Nucleus accumbens (tissue), 56 donors: ENCODE measurements at places on chromosomes 13 and 19.

DNA sequence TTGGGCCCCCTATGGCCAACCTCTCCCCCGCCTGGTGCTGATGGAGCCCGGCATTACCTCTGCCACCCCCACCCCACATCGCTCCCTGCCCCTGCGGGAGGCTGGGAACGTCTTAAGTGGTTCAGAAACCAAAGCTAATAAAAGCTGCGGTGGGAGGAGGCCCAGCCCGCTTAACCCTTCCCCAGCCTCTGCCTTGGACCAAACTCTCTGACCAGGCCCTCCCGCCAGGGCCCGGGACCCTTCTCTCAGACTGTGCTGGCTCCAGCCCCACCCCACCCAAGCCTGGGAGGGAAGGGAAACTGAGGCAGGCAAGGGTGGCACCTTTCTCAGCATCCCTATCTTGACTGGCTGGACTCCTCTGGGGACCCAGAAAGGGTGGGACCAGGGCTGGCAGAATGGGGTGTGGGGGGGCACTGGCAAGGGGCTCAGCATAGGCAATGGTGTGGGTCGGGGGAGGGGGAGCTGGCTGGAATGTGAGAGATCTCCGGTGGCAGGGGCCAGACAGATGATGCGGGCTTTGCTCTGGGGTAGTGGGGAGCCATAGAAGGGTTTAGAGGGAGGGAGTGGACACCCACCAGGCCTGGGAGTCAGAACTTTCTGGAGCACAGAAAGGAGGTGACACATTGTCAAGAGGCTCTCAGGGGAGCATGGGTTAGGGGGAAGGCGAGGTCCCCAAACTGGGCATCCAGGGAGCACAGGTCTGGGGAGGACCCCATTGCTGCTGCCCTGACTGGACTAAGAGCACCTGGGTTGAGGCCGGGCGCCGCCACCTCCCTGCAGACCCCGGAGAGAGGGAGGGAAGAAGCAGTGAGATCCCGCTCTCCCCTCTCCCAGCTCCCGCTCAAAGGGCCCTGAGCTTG, 21.9 kb downstream of the SMIM24 start:
- DNase-seq: no peak

DNA sequence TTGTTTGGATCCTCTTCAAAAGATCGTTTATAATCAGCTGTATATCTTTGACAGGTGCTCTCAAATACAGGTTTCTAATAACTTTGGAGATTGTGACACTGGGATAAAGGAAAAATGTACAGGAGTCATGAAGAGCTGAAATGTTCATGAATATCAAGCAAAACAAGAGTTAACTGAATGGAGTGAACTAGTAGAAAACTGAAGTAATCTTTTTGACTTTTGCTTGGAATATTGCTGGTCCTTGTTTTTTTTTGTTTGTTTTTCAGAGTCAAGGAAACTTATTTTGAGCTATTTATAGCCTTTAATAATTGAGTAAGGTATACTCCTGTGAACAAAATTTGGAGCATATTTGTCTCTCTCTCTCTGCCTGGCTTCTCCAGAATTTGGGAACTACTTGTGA, 25.3 kb downstream of the MED4 start:
- DNase-seq: no peak

DNA sequence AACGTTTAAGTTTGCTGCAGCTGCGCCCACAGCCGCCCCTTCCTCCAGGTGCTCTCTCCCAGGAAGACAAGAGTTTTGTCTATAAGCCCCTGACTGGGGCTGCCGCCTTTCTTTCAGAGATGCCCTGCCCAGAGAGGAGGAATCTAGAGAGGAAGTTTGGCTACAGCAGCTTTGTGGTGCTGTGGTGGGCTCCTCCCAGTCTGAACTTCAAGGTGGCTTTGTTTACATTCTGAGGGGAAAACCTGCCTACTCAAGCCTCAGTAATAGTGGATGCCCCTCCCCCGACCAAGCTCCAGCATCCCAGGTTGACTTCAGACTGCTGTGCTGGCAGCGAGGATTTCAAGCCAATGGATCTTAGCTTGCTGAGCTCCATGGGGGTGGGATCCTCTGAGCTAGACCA, 6.4 kb upstream of the ERICH6B start:
- no peak for DNase-seq

GRCh38 chr19:33332248-33332647, 29.9 kb upstream of the CEBPA start:
- no peak for DNase-seq

GRCh38 chr19:3622224-3622623, 4.4 kb downstream of the CACTIN start:
- no peak for DNase-seq

DNA sequence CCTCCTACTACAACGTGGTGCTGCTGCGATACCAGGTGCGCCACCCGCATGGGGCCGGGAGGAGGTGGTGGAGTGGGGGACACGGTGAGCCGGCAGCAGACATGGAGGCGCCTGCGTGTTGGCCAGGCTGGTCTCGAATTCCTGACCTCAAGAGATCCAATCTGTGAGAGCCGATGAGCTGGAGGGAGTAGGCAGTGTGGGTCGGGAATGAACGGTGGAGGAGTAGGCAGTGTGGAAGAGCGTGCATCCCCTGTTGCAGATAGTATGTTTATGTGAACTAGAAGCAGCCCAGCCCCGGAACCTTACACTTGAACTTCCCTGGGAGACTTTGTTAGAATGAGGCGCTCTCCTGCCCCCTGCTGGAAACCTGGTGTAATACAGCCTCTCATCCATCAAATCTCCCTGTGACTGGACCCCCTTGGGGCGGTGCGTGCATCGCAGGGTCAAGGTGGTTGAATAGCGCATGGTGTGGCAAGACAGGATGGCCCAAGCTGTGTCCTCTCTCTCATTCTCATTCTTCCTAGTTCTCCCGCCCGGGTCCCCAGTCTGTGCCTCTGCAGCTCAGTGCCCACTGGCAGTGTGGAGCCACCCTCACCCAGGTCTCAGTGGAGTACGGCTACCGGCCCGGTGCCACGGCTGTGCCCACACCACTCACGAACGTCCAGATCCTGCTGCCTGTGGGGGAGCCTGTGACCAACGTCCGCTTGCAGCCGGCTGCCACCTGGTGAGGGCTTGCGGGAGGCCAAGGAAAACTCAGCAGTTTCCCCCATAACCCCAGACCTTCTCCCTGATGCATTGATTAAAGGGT, 10.5 kb upstream of the B3GNT3 start:
- DNase-seq: peak; percentile 76

DNA sequence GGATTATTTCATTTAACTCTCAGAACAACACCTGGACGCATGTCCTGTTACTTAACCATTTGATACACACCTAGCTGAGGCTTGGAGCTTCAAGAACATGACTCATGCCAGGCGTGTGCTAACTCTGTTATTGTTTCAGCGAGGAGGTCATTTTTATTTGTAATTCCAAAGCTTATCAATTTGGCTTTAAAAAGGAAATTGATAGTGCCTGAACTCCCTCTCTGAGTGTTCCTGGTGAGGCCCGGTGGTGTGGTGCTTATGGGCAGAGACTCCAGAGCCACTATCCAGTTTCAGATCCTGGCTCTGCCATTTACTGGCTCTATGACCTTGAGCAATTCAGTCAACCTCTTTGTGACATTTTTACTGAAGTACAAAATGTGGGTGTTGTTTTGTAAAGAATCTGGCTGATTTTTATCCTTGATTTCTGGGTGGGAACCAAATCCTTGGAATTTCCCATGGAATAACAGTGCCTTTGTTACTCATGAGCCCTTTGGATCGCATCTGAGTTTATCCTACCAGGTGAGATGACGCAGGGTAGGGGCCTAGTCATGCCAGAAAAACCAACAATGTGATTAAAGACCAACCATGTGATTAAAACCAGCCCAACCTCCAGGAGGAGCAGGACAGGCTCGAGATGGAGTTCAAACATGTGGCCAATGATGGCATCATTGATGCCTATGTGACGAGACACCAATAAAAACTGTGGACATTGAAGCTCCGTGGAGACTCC, 198.8 kb downstream of the MYO16 start:
- no peak for DNase-seq

DNA sequence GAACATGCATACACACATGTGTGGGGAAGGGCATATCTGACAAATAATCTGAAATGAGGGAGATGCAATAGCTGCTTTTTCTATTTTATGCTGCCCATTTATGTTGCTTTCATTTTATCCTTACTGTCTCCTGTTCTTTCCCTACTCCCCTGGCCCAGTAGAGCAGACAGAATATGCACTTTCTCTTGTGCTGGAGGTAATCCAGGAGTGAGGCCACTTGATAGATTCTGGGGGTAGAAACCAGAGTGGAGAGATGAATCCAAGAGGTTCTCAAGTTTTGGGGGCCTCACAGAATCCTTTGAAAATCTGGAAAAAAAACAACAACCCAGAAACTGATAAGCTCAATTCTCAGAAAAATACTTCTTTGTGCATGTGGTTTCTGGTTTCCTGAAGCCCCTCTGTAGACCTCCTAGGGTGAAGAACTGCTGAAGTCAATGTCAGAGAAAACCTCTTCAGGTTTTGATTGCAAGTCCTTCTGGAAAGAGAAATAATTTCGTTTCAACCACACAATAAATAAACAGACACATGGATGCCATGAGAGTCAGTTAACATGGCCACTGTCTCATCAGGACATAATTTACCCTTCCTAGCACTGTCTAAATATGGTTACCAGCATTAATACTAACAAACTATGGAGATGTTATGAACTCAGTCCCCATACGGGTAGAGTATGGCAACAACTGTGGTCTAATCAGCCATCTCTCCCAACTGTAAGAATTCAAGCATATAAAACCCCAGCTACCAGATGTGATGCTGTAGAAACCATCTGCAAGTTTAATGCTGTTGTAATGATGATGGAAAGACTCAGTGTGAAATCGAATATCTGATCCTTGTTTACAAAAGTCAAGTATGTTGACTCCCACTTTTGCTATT, 355.6 kb downstream of the SLC7A1 start:
- no peak for DNase-seq

DNA sequence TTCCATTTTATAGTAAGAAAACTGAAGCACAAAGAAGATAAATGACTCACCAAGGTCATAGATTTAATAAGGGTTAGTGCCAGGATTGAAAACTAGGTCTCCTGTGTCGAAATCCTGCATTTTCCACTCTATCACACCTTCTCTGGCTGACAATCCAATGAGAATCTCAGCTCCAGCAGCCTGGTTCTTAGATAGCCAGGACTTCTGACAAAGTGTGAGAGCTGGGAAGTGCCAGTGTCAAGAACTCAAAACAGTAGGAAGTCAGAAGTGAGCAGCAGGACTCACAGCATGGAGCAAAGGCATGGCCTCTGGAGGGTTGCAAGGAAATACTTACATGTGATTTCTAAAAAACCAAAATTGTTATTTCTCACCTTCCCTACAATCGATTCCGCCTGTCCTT, 24.3 kb downstream of the KCTD12 start:
- DNase-seq: no peak

DNA sequence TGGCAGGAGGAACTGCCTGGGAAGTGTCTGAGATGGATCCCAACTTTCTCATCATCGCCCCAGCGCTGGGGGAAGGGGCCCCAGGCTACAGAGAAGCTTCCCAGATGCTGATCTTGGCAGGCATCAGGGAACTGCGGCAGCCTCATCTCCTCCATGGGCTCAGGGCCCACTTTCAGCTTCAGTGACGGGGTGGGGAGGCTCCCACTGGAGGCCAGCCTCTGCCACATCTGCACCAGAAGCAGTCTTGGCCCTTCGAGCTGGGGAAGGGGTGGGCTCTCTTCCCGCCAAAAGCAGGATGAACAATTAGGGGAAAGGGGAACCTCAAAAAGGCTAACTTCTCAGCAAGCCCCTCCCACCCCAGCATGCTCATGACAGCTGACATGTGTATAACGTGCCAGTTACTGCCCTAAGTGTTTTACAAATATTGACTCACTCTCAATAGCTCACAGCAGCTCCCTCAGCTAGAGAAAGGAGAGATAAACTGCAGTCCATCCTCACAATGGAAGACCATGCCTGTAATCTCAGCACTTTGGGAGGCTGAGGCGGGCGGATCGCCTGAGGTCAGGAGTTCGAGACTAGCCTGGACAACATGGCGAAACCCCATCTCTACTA, 7.1 kb upstream of the S1PR2 start:
- no peak for DNase-seq

DNA sequence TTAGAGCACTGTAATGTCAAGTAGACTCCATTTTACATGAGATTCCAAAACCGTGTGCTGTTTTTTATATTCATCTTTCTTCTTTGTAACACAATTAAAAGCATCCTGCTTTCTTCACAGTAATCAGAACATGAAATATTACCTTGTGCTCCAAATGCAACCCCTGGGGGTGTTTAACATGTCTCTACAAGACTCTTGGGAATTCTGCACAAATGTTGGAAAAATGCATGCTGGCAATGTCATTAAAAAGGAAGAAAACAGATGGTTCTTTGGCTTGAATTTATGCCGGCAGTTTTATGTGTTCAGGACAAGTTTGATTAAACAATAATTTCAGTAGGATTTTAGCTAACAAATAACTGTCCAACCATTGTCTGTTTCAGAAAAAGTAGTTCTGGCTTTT, 159.1 kb downstream of the LIG4 start:
- DNase-seq: no peak

DNA sequence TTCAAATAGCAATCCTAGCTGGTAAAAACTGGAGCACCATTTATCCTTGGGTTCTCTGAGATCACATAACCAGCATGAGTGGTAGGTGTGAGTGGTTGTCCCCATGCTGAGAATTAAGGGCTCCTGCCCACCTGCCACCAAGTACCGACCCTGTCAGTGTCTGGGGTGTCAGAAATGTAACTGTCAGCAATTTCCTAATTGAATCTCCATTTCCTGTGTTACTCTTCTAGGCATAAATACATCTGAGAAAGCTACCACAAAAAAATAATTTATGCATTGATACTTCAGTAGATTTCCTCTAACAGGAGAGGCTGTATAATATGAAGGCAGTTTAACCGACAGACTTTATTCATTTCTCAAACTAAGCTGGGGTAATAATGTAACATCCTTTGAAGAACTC, 25.1 kb downstream of the CPB2 start:
- no peak for DNase-seq

DNA sequence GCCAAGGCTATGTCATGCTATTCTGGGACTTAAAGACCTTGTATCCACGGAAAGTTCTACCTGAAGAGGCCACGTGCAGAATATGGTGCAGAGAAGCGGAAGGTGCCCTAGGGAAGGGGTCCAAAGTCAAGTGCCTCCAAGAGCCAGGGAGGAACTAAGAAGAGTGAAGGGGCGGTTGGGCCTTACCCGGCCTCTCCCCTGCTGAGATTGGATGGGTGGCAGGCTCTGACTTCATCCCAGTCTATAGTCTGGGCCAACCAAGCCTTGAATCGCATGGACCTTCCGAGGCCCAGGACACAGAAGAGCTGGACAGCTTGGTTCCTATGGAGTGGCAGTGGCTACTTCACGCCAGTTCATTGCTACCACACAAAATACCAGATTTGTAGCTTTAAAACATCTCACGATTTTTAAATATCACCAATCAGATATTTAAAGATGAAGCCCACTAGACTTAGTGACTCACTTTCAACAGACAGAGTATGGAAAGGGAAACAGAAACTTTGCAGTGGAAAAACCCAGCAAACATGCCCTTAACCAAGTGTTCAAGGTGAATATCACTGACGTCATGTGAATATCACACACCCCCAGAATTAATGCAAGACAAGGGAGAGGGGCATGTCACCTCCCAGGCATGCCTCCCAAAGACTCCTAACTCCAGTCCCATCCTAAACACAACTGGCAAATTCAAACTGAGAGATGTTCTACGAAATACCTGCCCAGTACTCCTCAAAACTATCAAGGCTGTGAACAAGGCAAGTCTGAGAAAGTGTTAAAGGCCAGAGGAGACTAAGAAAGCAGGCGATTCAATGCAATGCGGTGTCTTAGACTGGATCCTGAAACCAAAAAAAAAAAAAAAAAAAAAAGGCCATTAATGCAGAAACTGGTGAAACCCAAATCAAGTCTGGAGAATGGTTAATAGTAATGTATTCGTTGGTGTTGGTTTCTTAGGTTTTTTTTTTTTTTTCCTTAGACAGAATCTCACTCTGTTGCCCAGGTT, 10.2 kb downstream of the C19orf12 start:
- DNase-seq: no peak
